Fibroblast of skin of right biceps (primary cell): ENCODE measurements at places on chromosomes 2 and 18.
A peak's percentile ranks its signal among the peaks of the same experiment; 100 is the strongest.

GRCh38 chr18:3675446-3675845, 225.5 kb downstream of the TGIF1 start:
- DNase-seq: peak; percentile 50

DNA sequence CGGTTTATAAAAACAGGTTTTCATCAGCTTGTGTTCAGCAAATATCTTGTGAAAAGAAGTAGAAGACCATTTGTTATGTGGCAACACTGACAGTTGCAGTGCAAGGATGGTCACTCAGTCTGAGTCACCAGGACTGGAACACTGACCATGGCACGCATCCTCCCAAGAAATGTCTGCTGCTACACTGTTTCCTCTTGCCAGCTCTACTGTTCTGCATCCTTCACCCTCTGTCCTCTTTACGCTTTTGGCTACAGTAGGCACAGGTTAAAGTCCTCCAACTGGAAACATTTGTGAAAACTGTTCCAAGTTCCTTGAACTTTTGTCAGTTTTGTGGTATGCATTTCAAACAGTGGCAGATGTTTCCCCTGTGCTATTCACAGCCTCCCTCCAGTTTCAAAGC, 39.4 kb downstream of the OSR1 start:
- DNase-seq: no peak

- no peak for DNase-seq
Measured at GRCh38 chr2:4937550-4937949, 754.6 kb upstream of the SOX11 start.

- no peak for DNase-seq
Measured at GRCh38 chr2:163571423-163572102, 164.2 kb downstream of the FIGN start.

GRCh38 chr2:37692711-37693110, 21.3 kb upstream of the CDC42EP3 start:
- no peak for DNase-seq

DNA sequence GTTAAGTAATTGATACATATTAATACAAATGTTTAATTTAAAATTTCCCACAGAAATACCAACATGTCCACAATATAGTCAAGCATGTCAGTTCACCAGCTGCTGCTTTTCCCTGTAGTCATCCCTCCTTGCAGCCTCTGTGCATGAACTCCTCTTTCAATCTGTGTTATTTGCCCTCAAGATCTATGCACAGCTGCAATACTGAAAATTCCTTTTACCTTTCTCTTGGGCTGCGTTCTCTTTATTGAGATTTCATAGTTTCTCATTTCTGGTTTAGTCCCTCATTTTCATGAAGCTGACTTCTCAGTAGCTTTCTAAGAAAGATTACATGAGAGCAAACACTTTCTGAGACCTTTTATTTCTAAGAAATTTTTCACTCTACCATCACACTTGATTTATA, 464.9 kb downstream of the PARD3B start:
- no peak for DNase-seq

- DNase-seq: no peak
Measured at GRCh38 chr2:134917888-134918525, 615 bp upstream of the CCNT2 start.

DNA sequence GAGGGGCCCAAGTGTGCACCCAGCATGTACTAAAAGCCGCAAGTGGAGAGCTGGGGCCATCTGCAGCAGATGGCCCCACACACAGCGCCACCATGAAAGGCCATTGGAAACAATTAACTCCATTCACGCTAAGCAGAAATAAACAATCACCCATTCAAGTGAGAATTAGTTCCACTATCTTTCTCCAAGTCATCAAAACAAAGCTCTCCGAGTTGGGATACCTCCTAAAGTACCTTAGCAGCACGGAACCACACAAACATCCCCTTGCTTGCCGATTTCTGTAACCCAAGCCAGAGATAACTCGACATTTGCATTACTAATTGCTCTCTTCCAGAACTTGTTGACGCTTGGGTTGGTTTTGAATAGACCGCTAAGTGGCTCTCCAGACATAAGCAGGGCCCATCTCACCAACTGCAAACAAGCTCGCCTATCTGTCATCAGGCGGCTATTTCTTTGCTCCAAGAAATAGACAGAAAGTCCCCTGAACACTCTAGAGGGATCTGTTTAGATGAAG, 840.6 kb upstream of the SALL3 start:
- no peak for DNase-seq

GRCh38 chr2:15334644-15335326, 226.3 kb downstream of the NBAS start:
- peak; percentile 61 for DNase-seq

GRCh38 chr18:26421931-26422330, 126.4 kb downstream of the KCTD1 start:
- DNase-seq: no peak

DNA sequence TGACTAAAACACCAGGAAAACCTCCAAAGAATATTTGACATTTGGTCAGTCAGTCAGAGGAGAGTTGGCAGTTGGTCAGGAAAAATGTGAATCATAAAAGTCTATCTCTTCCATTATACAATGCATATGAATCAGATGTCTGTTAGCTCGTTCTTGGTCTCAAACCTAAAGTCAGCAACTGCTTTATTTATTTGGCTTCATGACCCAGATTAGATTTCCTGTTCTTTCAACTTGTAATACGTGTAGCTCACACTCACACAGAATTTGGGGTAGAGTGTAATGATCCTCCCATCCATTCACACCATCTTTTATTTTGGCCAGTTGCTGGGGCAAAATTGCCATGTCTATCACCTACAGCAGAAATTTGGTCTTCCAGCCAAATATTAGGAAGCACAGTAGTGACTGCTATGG, 81.9 kb upstream of the COL5A2 start:
- DNase-seq: peak; percentile 94

DNA sequence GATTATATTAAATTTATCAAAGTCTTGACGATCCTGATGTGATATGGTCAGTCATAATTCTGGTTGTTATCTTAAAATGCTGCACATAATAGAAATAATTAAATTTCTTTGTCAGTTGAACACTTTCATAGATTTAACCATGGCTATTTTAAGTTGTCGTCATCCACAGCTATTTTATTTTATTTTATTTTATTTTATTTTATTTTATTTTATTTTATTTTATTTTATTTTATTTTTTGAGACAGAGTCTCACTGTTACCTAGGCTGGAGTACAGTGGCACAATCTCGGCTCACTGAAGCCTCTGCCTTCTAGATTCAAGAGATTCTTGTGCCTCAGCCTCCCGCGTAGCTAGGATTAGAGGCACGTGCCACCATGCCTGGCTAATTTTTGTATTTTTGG, 121.6 kb upstream of the MSH6 start:
- no peak for DNase-seq

GRCh38 chr2:19219060-19219459, 139.4 kb downstream of the OSR1 start:
- DNase-seq: no peak

DNA sequence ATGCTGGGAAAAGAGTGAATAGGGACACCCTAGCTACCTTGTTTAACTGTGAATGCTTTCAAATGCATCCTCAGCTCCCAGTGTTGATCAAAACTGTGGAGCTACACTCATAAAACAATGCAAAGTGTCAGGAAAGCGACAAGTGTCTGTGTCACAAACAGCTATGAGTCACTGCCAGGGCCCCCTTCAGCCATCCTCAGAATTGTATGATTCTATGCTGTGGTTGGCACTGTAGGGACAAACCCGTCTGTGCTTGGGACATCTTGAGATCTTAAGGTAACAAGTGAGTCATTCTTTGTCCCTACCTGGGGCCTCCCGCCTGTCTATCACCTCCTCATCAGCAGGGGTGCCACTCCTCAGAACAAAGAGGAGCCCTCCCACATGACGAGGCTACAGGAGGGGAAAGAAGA, 42.4 kb downstream of the KLF7 start:
- DNase-seq: no peak

DNA sequence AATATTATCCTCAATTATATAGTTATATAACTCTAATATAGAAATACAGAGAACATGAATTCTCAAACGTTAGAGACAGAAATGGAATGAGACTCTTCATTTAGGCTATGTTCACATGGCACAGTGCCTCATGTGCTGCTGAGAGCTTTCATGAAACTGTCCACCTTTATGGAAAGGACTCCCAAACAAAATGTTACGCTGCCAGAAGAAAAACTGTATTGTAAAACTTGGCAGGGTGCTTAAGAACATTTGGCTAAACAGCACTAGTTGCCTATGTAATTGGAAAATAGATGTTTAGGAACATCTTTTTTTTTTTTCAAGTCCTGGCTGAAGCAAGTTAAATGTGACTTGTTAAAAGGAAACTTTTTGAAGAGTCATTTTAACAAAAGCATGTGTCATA, 396.0 kb downstream of the ERBB4 start:
- DNase-seq: no peak

GRCh38 chr2:12303181-12304030, 413.3 kb upstream of the TRIB2 start:
- peak; percentile 77 for DNase-seq

GRCh38 chr2:7502336-7502735, 585.1 kb downstream of the RNF144A start:
- DNase-seq: no peak

DNA sequence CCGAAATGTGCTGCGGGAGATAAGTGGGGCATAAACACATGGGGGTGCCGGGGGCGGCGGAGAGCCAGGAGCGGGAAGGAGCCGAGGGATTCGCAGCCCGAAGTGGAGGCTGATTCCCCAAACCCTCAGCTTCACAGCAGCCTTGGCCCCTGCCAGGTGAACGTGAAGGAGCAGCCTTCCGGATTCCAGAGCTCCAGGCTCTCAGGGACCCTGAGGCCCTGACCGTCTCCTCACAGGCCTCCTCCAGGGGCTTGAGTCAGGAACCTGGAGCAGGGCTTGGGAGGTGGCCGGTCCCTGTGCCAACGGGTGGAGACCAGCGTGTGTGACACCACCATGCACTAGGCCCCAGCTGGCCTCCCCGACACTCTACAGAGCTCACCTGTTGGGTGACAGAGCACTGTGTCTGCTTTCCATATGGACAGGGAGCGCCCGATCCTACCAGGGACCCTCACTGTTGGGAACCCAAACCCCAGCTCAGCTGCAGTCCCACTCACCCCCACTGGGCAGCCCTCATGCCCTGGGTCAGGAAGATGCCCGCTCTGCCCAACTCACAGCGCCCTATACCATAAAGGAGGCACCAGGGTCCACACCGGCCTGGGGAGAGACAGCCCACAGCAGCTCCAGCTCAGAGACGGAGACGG, 117.6 kb upstream of the OTOS start:
- no peak for DNase-seq

DNA sequence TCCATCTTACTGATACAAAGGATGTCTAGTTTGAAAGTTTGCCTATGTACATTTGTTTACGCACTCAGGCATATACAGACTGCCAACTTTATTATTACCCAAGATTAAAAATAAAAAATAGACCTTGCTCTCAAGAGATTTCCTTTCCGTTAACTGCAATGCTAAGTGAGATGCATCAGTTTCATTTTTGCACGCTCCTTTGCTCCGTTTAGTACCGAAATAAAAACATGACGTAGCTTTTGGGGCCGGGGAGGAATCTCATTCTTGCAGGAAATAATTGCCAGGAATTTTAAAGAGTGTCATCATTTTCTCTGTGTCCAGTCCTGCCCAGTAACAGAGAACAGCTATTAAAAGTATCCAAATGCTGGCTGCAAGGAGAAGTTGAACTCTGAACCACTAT, 169.5 kb downstream of the SLC8A1 start:
- DNase-seq: peak; percentile 38

GRCh38 chr2:88416016-88416663, 36.4 kb downstream of the FOXI3 start:
- DNase-seq: no peak

GRCh38 chr2:42442774-42443173, 51.0 kb downstream of the KCNG3 start:
- DNase-seq: no peak

- no peak for DNase-seq
Measured at GRCh38 chr2:70958759-70959158, 19.7 kb upstream of the ANKRD53 start.
